ENCODE measurements at places on chromosomes 1 and 21.

DNA sequence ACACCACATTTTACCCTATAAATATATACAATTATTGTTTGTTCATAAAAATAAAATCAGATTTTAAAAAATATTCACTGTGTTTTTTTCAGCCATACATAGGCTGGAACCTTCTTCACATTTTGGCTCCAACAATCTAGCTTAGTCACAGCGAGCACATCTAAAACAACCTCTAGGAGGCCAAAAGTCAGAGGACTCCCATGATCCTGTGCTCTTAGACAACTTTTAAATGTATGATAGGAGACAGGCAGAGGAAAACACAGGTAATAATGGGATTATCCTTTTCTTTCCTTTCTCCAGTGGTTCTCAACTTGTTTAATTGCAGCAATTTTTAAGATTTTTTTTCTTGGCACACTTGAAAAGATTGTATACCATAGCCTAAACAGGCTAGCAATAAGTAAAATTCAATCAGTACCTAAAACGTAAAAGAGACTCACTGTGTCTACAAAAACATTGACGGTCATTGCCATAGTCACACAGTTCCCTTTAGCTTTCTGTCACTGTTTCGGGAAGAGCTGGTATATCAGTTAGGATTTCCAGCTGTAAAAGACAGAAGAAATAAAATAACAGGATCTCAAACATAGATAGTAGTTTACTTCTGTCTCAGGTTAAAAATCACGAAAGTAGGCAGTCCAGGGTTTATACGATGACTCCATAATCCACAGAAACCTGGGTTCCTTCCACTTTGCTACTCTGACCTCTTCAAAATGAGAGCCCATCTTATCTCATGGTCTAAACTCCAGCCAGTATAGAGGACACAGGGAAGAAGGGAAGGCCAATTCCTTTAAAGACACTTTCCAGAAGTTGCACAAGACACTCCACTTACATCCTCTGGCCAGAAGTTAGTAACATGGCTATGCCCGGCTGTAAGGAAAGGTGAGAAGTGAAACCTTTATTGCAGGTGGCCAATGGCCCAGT lies 39.2 kb upstream of the CR1L start:
- no peak for DNase-seq

- DNase-seq: no peak
Measured at GRCh38 chr1:79549201-79549600, 542.7 kb upstream of the ADGRL4 start.

GRCh38 chr1:100130552-100131077 lies 2.1 kb downstream of the SASS6 start:
- no peak for DNase-seq

- DNase-seq: peak; percentile 84
Measured at GRCh38 chr1:100718581-100718980, 961 bp upstream of the VCAM1 start.

GRCh38 chr1:108000620-108001111 lies 35.7 kb upstream of the VAV3 start:
- no peak for DNase-seq

GRCh38 chr1:241475671-241476070 lies 43.9 kb downstream of the FH start:
- DNase-seq: no peak

- no peak for DNase-seq
Measured at GRCh38 chr1:193320270-193320669, 133.9 kb upstream of the B3GALT2 start.

DNA sequence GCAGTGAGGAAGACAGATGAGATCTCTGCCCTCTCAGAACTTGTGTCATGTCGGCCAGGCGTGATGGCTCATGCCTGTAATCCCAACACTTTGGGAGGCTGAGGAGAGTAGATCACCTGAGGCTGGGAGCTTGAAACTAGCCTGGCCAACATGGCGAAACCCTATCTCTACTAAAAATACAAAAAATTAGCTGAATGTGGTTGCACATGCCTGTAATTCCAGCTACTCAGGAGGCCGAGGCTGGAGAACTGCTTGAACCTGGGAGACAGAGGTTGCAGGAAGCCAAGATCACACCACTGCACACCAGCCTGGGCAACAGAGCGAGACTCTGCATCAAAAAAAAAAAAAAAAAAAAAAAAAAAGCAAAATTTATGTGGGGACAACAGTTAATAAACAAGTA lies 40.9 kb upstream of the RALGPS2 start:
- no peak for DNase-seq

DNA sequence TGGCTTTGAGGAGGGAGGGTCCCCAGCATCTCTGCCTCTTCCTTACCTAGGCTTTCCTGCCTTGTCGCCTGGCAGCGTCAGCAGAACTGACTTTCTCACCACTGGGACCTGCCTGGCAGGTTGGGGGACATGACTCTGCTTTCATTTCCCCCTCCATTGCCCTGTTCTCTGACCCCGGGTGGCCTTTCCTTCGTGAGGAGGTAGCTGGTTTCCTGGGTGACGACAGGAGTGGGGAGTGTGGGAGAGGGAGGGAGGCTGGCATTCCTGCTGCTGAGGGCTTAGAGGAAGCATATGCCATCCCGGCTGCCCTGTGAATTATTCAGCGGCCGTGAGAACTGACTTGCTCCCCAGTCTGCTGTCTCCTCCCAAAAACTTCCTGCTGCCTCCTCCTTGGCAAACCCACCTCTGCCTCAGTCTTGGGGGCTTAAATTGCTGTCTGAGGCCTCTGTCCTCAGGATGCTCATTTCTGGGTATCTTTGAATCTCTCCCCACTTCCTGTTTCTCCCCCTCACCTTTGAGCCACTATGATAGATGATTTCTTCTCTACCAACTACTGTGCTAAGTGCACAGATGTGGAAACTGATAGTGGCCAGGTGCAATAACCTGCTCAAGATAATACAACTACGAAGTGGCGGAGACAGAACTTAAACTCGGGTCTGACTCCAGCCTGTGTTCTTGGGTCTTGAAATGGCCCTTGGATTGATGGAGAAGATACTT lies 182.0 kb upstream of the CSF3R start:
- DNase-seq: no peak

DNA sequence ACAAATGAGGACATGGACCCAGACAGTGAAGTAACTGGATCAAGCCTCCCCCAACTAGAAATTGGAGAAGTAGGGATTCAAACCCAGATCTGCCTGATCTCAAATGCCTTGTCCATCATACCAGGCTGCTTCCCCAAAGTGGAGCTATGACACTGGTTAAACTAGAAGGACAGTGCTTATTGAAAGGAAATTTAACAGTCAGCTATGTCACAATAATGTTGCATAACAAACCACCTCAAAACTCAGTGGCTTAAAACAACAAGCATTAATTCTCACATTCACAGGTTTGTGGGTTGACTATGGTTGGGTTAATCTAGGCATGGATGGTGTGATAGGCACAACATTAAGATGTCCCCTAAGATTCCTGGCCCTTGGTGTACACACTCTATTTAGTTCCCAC lies 107.1 kb downstream of the TAS1R2 start:
- DNase-seq: no peak

- DNase-seq: peak; percentile 99
Measured at GRCh38 chr1:183635606-183636333, at the start of gene ARPC5. Gene ARPC5 (minus strand): TSS chr1:183635783. CDS start chr1:183635659, 124 bp downstream.

DNA sequence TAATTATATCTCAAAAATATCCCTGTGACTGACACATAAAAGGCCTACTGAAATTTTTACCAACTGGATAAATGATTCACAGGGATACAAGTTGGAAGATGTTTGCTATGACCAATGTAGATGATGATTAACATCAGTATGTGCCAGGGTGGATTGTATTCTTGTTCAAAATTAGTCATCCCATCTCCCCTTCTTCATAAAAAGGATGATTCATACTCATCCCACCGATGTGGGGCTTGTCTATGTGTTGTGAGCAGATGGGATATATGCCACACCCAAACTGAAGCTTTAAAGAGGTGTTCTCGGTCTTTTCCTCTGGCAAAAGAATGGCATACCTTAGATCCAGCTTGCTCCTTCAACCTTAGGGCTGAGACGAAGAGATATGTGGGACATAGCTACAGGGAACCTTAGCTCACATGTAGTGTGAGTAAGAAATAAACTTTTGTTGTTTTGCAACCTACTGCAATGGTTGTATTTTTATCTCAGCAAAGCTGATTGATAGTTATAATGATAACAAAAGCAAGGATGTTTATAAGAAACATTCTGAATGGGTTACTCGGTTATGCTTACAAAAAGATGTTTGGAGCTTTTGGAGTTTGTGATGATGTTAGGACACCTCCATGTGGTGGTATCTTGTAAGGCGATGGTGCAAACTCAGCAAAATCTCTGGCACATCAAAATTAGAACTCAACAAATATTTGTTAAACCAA lies 29.4 kb downstream of the SPATA17 start:
- no peak for DNase-seq

DNA sequence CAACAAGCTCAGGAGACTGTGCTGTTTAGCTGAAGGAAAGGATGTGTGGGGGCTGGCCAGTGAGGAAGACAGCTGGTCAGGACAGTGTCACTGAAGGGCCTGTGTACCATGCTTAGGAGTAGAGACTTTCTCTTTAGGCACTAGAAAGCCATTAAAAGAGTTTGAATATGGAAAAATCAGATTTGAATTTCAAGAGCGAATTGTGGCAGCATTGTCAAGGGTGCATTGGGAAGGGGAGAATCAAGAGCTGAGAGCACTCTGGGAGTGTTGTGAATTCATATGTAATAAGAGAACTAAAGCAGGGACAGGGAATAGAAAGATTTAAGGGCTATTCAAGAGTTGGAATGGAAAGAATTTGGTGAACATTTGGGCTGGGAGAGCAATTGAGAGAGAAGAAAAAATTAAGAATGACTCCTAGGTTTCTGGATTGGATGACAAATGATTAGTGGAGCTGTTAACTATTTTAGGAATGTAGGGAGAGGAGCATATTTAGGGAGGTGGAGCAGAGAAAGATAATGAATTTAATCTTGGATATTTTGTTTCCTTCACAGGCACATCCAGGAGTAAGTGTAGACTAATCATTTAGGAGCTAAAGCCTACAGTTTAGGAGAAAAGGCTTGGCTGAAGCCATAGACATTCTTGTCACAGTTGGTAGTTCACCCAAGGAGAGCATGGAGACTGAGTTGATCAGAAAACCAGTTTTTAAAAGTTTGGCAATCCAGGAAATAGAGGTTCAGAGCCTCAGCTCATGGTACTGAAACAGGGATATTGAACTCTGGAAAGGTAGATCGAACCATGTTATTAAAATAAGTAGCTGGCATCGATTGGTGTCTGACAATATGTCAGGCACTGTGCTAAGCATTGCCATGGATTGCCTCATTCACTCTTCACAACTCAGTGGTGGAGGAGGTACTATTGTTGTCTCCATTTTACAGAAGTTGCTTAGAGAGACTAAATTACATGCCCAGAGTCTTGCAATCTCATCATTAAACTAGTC lies 23.1 kb upstream of the TOR3A start:
- peak; percentile 57 for DNase-seq

DNA sequence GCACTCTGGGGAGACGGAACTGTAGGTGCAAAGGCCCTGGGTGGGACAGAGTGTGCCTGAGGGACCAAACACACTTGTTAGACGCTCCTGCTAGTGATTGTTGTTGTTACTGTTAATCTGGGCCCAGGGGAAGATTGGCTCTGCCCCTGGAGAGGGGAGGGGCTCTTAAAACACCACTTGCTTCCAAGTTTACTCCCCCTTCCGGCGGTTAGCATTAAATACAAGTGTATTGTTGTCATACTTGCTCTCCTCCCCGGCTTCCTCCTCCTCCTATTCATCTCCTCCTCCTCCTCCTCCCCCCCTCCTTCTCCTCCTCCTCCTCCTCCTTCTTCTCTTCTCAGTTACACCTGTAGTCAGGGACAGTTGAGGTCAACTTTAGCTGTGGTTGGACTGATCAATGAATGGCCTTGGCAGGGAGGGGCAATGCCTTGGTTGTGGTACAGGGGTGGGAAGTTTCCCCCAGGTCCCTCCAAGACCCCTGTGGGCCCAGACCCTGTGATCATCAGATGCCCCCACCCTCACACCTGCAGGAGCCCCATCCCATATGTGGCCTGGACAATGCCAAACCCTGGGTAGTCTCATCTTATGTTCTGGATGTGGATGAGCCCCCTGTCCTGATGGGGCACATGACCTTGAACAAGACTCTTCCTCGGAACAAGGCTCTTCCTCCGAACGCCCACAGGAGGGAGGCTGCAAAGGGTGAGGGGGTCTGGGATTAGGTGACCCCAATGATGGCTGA lies 217.3 kb downstream of the PTPRU start:
- DNase-seq: peak; percentile 2

GRCh38 chr1:202069662-202070061 lies 53.1 kb upstream of the GPR37L1 start:
- no peak for DNase-seq

GRCh38 chr1:227298512-227299240 lies 19.6 kb downstream of the CDC42BPA start:
- no peak for DNase-seq

DNA sequence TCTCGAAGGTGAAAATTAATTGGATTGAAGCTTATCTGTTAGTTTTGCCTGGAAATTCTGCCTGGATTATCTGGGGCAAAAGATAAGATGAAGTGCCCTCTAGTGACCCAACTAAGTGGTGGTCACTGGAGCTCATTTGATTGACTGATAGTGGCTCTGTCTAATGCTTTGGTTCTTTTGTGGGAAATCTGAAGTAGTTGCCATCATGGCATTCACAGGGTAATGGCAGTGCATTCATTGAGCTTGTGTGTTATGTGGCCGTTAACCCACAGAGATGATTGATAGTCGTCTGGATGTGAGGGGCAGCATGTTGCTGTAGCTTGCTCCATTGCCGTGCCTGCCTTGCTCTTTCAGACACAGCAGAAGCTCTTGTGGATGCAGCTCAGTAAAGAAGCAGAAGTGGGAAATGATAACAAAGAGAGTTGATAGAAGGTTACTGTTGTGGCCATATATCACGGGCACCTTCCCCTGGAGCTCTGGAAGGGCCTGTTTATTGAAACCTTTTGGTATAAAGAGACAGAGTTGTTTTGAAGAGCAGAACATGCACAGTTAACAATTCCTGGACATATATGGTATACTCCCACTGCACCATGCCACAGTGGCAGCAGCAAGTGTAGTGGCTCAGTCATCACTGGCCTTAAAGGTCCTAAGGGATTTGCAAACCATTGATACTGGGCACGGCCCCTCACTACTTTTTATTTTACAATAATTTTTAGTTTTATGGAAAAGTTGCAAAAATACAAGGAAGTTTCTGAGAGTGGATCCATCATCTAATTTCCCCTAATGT lies 42.0 kb downstream of the CXADR start:
- no peak for DNase-seq

GRCh38 chr1:156905651-156906050 lies 12.1 kb downstream of the PEAR1 start:
- peak; percentile 78 for DNase-seq

- no peak for DNase-seq
Measured at GRCh38 chr21:38468989-38469388, 29.3 kb downstream of the ERG start.

- DNase-seq: no peak
Measured at GRCh38 chr1:101379950-101380349, 143.1 kb downstream of the S1PR1 start.

- no peak for DNase-seq
Measured at GRCh38 chr21:46386734-46387088, 62.8 kb downstream of the PCNT start.
